Fibroblast of mammary gland (primary cell): ENCODE measurements at places on chromosomes 5 and 9.

DNA sequence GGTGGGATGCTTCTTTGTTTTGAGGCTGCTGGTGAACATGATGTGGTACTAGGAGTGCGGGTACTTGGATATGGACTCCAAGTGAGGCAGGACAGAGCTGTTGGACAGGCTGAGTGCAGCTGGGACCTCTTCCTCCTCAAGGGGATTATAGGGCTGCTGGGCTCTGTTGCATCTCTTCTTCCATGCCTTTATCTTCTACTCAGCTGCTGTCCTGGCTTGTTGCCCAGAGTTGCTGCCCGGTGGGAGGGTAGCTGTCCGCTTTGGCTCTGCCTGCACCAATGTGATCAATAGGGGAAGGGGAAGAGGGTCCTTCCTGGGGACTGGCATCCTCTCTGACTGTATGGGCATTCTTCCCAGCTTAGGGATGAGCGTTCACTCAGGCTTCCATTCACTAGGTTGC is 1217.9 kb upstream of the ACO1 start:
- DNase-seq: no peak

DNA sequence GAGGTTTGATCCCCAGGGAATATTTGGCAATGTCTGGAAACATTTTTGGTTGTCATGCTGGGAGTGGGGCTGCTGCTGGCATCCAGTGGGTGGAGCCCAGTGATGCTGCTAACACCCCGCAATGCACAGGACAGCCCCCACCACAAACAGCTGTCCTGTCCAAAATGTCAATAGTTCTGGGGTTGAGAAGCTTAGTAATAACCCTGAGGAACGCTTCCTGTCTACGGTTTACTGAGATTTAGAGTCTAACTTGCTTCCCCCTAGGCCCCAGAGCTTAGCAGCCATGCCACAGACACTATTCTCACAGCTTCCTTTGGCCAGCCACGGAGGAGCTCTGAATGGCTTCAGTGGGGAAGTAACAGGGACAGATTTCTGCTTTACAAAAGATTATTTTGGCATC is 66.5 kb downstream of the MSX2 start:
- DNase-seq: no peak

DNA sequence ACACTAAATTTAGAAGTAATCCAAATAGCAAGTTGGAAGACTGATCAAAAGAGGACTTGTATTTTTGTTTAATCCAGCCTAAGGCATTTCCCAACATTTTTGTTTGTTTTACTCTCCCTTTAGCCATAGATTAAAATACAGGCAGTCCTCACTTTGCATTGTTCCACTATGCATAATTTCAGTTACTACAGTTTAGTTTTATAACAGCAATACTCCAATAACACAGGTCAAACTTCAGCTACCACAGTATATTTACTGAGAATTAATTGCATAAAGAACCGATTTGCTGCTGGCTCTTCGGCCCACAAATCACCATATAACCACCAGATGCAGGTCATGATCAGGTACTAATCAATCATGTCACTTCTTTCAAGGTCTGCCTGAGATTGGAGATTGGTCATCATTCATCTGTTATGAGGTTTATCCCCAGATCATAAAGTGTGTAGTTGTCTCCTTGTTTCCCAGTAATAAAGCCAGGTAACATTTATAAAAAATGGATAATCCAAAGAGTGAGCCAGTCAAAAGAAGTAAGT is 12.1 kb downstream of the FTMT start:
- no peak for DNase-seq

DNA sequence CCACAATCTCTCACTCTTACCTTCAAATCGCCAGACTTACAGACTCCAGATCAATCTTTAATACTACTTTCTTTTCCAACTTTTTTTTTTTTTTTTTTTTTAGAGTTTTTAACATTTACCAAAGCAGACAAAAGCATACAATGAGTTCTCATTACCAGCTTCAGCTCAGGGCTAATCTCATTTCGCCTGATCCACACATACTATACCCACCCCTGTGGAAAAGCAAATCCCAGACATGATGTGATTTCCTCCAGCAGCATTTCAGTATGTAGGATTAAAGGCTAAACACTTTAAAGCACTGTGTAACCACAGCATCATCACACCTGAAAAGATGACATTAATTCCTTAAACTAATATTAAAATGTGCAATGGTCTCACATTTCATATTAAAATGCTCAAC is 138.8 kb upstream of the RETREG1 start:
- no peak for DNase-seq

DNA sequence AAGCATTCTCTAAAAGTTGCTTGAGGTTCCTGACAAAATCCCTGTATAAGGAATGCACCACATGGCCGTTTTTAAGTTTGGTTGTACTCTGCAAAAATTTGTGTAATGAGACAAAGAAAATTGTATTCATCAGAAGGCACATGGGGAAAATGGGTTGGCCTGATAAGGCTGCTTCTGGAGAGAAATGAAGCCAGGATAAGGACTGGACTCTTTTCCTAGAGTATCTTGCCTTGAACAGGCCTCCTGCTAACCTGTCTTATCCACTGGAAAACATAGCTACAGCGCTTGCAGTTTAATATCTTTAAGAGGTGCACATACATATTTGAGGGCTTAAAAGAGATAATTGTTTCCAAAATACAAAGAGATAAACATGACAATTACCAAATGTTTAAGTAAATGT is 41.4 kb upstream of the IFNK start:
- DNase-seq: no peak

DNA sequence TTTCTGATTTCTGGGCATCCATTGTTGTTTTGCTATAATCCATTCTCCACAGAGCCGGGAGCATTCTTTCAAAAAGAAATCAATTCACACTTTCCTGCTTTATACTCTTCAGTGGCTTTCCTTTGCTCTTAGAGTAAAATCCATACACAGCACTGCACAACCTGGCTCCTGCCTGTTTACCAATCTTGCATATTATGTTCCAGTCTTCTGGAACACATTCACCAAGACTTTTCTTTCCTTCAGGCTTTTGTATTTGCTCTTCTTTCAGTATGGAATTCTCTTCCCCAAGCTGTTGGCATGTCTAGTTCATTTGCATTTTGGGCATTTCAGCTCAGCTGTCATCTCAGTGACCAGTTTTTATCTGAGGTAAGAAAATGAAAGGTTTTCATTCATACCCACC is 6.3 kb downstream of the RFESD start:
- no peak for DNase-seq

- DNase-seq: peak; percentile 62
These were observed 128.0 kb downstream of the FANCC start for GRCh38 chr9:95189251-95190098.

DNA sequence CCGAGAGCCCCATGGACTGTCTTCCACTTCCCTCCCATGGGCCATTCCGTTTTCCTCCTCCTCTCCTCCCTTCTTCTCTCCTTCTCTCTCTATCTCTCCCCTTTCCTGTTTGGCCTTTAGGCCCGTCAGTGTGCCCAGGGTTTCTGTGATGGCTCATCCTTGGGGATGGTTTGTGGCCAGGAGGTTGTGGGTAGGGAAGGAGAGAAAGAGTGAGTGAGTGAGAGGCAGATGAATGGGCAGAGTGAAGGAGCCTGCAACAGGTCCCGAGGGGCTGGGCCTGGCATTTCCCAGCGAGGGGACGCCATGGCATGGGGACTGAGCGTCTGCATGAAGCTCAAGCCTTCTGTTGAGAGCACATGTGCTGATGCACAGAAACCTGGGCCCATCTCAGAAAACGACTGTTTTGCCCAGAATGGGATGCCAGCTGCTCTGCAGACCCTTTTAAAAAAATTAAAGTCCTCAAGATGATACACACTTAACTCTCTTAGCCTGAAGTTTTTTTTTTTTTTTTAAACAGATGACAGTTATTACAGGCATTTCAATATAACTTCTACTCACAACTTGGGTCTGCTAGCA is 69.1 kb downstream of the PRRT1B start:
- no peak for DNase-seq

GRCh38 chr5:160210606-160211005 is 18.7 kb upstream of the FABP6 start:
- DNase-seq: no peak

GRCh38 chr5:61866930-61867329 is 439.1 kb upstream of the KIF2A start:
- peak; percentile 85 for DNase-seq

- no peak for DNase-seq
These were observed 127.5 kb upstream of the IRX4 start for GRCh38 chr5:2009986-2010914.

- no peak for DNase-seq
These were observed 243.0 kb upstream of the SLC24A2 start for GRCh38 chr9:20031836-20032235.

DNA sequence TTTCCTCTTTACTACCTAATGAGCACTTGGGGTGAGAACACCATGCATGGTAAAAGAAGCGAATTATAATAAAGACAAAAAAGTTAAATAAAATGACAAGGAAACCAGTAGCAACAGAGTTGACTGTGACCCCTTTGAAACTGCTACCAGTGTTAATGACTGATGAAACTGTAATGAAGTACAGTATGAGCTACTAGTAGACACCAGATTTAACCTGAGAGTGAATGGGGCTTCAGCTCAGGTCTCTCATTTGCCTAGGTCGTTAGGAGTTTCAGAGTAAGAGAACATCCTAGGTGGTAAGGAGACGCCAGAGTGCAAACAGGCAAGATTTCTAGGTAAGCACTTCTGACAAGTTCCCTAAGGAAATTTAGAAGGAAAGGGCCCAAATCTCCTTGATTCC is 346.4 kb downstream of the BNC2 start:
- DNase-seq: no peak

- no peak for DNase-seq
These were observed 538.6 kb downstream of the CDH12 start for GRCh38 chr5:22314548-22314947.

DNA sequence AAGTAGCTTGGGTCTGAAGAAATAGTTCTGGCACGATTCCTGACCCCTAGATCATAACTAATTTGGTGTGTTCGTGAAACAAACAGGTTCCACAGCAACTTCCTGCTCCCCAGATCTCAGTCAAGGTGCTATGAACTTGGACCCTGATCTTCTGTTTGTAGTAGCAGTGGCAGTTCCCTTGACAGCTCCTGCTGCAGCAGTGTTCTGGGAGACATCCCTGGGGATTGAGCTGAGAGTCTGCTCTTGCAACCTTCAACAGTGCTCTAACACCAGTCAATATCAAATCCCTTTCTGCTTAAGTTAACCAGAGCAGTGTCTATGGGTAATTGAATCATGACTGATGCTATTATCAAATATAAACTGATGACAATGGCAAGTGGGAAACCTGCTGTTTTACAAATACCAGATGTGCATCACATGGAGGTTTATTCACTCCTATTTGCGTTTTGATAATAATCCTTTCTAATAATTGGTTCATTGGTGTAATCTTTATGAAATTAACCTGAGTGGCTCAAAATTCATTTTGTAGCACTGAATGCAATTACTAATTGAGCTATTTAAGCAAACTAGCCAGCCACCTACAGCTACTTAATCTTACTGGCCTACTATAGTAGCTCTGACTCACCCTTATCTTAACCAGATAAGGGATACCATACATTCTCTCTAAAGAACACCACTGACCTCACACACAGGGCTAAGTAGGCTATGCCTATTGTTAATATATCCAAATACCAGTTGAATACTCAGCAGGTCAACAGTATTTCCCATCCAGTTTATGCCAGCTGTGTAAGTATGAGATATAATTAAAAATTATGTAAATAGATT is 21.9 kb downstream of the KDM4C start:
- no peak for DNase-seq

DNA sequence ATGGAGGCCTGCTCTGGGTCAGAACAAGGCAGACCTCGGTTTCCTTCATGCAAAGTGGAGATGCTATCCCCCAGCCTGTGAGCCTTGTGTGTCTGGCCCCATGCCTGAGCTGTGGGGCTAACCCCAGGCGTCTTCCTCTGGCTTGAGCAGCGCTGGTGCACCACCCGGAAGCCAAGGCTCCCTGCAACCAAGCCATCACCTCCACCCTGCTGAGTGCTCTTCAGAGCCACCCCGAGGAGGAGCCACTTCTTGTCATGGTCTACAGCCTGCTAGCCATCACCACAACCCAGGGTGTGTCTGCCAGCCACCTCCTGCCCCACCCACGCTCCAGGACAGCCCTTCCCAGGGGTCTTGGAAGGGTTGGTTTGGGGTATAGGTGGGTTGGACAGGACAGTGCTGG is 16.2 kb downstream of the REXO4 start:
- DNase-seq: no peak

DNA sequence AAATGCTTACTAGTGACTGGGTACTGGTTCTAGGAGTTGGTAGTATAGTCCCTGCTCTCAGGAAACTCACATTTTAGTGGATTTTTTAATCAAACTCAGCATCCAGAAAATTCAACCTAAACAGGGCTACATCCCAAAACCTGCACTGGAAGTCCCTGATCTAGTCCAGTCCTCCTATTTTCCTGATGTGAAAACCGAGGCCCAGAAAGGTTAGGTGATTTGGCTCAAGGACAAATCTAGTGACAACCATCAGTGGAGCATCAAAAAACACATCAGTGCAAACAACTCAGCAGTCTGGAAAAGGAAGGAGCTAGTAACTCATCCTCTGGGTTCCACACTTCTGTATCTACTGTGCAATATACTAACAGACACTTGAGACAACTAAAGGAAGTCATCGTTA is 38.2 kb downstream of the SERINC5 start:
- no peak for DNase-seq

DNA sequence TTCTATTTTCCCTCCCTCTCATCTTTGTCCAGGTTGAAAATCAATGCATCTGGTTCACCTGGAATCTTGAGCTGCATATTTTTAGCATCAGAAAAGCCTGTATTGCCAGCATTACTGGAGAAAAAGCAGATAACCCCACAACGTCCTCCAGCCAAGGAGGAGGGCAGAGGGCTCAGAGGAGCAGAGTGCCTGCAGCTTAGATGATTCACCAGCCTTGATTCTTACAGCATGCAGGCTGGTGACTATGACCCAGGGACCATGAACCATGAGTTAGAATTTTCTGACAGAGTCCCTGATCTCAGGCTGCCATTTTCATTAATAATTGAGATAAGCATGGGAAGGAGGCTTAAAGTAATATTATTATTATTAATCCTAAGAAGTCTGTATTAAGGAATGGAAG is 278.2 kb downstream of the BRINP1 start:
- peak; percentile 14 for DNase-seq

- DNase-seq: peak; percentile 56
These were observed 74.7 kb downstream of the PIK3R1 start for GRCh38 chr5:68290260-68290674.

DNA sequence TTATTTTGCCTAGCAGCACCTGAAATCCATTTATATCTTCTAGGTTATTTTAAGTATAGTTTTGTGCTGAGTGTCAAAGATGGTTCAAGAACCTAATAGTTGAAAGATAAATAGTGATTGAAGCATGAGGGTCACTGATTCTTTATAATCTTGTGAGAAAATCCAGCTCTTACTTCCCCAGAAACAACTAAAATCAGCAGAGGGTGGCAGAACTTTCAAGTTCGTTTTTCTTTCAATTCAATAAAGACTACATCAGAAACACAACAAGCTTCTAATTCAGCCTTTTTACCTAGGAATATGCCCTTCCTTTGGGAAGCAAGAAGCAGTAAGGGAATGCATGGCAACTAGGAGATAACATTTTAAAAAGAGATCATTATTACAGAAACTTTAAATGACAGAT is 202.6 kb downstream of the KIAA0825 start:
- DNase-seq: no peak
